ENCODE measurements at places on chromosomes 2 and 18.

GRCh38 chr2:9950521-9951271 is 797 bp upstream of the GRHL1 start:
- DNase-seq = peak; percentile 49

GRCh38 chr18:13808294-13809042 is 15.5 kb upstream of the MC5R start:
- DNase-seq = no peak

DNA sequence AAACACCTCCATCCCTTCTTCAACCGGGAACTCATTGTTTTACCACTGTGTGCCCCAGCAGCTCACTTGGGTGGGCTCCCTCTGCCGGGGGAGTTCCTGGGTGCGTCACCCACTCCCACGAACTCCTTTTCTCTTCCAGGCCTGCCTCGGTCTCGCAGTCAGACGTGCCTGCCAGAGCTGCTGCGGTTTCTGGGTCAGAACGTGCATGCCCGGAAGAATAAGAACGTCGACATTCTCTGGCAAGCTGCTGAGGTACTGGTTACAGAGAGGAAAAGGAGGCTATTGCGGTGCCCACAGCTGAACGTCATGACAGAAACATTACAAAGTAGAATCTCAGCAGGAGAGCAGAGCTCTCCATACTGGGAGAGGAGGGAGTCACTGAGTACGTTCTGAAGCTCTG is 35.6 kb downstream of the COA5 start:
- no peak for DNase-seq

GRCh38 chr2:23544589-23545295 is 159.8 kb downstream of the KLHL29 start:
- no peak for DNase-seq

All from stimulated activated naive CD8-positive, alpha-beta T cell treated with anti-CD3 and anti-CD28 coated beads, Interleukin-15, Interleukin-2, amounts not matched to agents 100 U/mL and 50 U/mL, for 24 hours (primary cell).